ENCODE measurements at places on chromosomes 16 and 17. TPM values are rescaled to one million over a fixed set of nuclear protein-coding genes. Genes with fewer than 3 reads are reported as not detected.

Gene ZSCAN10
- total RNA-seq = not detected

Gene DCXR
- 16.3 TPM for total RNA-seq

Gene KAT2A
- total RNA-seq = 18.2 TPM

Gene SEPTIN12
- not detected for total RNA-seq

Gene TERB1
- total RNA-seq = not detected

Gene KRT24
- not detected for total RNA-seq

Gene FLYWCH1
- total RNA-seq = 25.0 TPM

Gene PABPN1L
- total RNA-seq = not detected
